CD4-positive, alpha-beta T cell treated with Interleukin-17A for 4 hours (primary cell): ENCODE measurements at places on chromosomes 1 and 21.

DNA sequence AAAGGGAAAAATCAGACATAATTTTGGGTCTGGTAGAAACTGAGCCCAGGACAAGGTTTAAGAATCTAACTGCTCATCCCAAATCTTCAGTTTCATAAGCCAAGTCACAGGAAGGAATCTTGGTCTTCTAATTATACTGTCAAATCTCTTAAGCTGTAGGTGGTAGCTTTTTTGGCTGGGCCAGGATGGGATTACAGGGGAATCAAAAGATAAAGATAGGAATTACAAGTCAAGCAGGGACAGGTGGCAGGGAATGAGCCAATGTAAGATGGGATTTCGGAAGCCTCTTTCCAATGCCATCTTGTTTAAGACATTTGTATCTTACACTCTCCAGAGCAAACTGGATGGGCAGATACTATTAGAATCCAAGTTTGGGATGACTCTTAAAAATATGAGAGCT lies 383.5 kb downstream of the KCNH1 start:
- DNase-seq: no peak

DNA sequence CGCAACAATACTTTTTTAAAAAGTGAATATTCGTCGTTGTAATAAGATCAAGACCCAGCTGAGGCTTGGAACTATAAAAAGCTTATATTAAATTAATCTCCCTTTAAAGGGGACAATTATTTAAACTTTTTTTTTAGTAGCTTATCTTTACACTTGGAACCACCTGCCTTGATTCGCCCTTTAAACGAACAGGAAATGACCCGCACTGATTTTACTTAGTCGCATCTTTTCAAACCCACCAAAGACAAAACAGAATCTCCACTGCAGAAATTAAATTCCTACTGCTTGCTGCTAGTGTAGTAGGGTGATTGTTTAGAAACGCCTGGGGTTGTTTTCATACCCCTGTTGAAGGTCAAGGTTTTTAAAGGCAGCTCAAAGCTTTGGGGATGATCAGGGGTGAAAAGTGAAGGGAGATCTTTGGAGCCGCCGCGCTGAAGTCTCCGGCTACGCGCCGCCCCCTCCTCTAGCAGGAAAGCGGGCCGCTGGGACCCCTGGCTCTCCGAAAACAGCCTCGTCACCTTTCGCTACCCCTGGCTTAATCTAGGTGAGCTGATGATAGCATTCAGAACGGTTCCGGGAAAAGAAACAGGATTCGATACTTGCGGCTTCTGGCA lies 163.4 kb downstream of the RUNX1 start:
- no peak for DNase-seq

- peak; percentile 28 for DNase-seq
These were observed 22.5 kb upstream of the RHBDL2 start for GRCh38 chr1:38964140-38964548.

DNA sequence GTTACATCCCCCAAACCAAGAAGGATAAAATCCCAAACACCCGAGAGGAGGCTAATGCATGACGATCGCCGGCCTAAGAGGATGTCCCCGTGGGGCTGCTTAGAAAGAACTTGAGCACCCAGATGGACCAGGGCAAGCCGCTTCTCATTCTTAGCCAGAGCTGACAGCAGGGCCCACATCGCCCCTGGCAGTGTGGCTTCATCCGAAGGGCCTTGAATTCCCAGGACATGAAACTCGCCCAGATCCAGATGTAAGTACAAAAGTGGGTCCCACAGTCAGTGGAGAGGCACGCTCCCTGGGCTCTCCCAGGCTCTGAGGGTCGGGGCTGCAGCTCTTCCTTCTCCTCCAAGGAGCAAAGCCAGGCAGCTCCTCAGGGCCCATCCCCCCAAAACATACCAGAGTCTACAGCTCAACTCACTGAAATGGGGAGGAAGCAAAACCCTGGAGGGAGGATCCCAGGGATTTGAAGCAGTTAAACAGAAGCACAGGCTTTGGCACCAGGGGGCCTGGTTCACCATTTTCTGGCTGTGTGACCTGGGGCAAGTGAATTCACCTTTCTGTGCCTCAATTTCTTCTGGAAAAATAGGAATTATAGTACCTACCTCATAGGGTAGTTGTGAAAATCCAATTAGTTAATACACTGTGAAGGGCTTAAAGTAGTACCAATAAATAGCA lies 85.6 kb downstream of the MAN1C1 start:
- no peak for DNase-seq

- DNase-seq: peak; percentile 72
These were observed 10.7 kb downstream of the AMPD2 start for GRCh38 chr1:109630081-109630897.

- DNase-seq: peak; percentile 69
These were observed 6.7 kb upstream of the WNT2B start for GRCh38 chr1:112501810-112502641.

GRCh38 chr1:116167625-116168276 lies 56.6 kb downstream of the MAB21L3 start:
- peak; percentile 13 for DNase-seq
